ENCODE measurements at places on chromosomes 6 and 20.

- DNase-seq, result no peak
Measured at GRCh38 chr6:158073776-158074175, 92.1 kb downstream of the SYNJ2 start.

GRCh38 chr6:143701349-143702234, 23.8 kb downstream of the PHACTR2 start:
- no peak for DNase-seq

DNA sequence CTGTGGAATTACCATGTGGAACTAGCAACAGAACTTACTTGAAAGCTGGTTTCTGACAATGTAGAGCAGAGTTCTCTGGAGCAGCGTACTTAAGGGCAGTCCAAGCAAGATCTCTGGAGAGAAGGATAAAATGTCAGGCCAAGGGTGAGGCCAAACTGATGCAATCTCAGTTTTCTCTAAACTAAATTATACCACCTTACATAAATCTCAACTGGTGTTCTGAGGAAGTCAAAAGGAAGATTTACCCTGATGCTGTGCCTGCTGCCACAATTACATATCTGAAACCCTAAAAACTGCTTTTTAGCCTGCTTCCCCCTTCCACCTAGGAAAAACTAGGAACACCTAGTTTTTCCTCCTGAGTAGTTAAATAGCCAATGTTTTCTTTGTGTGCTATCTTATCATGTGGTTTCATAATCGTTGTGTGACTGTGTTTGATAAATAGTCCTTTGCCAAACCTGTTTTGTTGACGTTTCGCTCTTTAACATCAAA, 28.1 kb downstream of the NCOA7 start:
- DNase-seq, result no peak

GRCh38 chr6:83270971-83271719, 78.0 kb downstream of the RWDD2A start:
- DNase-seq, result no peak

DNA sequence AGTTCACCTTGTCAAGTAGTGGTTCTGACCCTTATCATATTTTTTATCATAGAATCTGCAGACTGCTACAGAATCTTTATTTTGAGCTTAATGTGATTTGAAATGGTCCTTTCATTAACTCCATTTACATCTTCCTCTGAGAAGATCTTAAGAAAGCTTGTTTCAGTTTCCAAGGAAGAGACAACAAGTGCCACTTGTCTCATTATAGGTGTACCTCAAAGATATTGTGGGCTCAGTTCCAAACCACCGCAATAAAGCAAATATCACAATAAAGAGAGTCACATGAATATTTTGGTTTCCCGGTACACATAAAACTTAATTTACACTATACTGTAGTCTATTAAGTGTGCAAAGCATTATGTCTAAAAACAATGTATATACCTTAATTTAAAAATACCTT, 66.4 kb upstream of the ATXN1 start:
- no peak for DNase-seq

GRCh38 chr6:110183292-110183885, 3.2 kb downstream of the CDC40 start:
- no peak for DNase-seq

- DNase-seq, result no peak
Measured at GRCh38 chr20:58718121-58718563, 25.5 kb downstream of the NPEPL1 start.

GRCh38 chr20:52996658-52997057, 24.5 kb downstream of the TSHZ2 start:
- no peak for DNase-seq

- no peak for DNase-seq
Measured at GRCh38 chr6:108119769-108120141, 45.2 kb upstream of the OSTM1 start.

- no peak for DNase-seq
Measured at GRCh38 chr6:5412663-5413062, 151.3 kb downstream of the FARS2 start.

DNA sequence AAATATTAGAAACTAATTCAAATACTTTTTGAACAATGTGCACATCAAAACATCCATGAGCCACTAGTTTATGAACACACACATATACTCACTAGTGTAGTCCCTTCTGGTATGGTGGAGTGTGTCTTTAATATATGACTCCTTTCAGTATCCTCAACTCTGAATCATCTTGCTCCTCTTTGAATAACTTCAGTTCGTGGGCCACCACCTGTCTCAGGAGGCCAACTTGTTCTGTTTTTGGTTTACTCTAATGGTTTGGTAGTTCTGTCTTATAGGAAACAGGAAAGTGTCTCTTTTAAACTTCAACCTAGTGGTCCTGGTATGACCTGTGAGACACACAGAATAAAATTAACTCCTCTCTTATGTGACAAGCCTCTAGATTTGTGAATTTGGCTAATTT, 55.6 kb downstream of the ZNF292 start:
- DNase-seq, result no peak

GRCh38 chr6:169163411-169163901, 90.2 kb downstream of the THBS2 start:
- no peak for DNase-seq

DNA sequence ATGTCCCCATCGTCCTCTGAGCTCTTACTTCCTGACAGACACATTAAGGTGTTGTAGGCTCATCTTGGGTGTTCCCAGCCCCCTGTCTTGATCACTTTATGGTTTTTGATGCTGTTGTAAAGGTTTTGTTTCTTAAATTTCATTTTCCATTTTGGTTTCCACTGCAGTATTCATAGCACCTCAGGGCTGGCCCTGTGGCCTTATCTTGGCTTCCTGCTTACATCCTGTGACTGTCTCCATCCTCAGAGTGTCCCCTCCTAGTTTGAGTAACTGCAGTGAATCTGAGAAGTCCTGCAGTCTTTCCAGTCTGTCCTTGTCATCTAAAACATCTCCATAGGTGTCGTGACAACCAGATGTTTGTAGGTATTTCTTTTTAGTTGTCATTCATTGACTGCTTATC, 50.9 kb downstream of the JARID2 start:
- no peak for DNase-seq

GRCh38 chr6:39209911-39210310, 19.4 kb downstream of the KCNK5 start:
- DNase-seq, result no peak

DNA sequence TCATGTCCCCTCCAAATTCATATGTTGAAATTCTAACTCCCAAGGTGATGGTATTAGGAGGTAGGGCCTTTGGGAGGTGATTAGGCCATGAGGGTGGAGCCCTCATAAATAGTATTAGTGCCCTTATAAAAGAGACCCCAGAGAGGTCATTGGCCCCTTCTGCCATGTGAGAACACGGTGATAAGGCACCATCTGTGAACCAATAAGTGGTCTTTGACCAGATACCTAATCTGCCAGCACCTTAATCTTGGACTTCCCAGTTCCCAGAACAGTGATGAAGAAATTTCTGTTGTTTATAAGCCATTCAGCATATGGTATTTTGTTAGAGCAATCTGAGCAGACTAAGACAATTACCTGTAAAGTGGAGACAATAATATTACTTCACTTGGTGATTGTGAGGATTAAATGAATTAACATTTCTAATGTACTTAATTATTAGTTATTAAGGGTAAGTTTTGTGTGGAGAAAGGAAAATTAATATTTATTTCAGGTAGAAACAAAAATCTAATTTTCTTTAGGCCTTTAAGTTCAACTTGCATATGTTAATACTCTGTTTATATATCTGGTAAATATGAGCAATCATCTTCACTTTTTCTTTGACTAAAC, 7.1 kb downstream of the RNF182 start:
- no peak for DNase-seq

- DNase-seq, result no peak
Measured at GRCh38 chr20:31667315-31668285, 29.9 kb downstream of the COX4I2 start.

GRCh38 chr20:61186771-61187472, 65.1 kb upstream of the CDH4 start:
- DNase-seq, result no peak

- DNase-seq, result no peak
Measured at GRCh38 chr6:128803911-128804310, 79.0 kb upstream of the LAMA2 start.

- DNase-seq, result no peak
Measured at GRCh38 chr6:161354276-161354840, 80.5 kb upstream of the AGPAT4 start.

DNA sequence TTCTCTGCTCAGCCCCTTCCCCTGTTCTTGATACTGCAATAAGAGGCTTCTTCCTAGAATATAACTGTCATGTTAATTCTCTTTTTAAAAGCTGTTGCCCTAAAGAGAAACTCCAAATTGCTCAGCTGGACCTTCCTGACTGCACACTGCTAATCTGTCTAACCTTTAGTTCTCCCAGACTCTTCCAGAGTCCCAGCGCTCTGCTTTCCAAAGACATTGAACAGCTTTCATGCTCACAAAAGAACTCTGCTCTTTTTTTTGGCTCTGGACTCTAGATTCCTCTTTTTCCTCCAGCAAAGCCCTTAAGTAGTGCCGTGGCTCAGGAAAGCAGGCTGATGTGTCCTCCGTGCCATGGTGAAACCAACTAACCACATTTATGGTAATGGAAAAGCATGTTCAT, 356.6 kb upstream of the RSPO3 start:
- no peak for DNase-seq

- no peak for DNase-seq
Measured at GRCh38 chr6:13235339-13235738, 93.0 kb downstream of the TBC1D7 start.

DNA sequence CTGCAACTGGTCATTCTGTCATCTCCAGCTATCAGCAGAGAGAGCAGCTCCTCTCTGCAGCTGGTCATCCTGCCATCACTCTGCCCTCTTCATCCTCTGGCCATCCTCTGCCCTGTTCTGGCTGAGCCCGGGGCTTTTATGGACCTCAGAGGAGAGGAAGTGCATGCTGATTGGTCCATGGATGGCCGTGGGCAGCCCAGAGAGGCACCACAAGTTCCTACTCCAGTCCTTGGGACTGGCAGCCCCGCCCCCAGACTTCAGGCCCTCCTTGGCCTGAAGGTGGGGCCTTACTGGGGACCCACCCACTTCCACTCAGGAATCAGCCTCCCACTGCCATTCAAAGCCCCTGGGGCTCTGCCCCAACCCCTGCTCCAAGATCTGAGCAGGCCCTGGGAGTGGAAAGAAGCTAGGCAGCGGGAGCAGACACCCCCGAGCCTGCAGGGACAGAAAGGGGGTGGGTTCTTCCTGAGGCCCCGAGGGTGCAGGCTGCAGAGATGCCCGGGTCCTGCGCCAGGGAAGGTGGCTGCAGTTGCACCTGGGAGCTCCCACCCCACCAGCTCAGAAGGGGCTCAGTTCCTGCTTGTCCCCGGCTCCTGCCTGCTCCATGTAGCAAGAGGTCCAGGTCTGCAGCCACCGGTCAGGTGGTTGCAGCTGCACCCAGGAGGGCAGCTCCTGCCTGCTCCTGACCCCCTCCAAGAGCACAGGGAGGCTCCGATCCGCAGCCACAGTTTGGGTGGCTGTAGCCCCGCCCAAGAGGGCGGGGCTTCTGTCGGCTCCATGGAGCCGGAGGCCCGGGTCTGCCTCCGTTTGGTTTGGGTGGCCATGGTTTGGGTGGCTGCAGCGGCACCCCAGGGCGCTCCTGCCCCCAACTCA, 34.1 kb upstream of the HMGA1 start:
- DNase-seq, result no peak

- DNase-seq, result no peak
Measured at GRCh38 chr20:53944796-53945195, 125.6 kb downstream of the BCAS1 start.

GRCh38 chr6:136039185-136039584, 187.7 kb downstream of the PDE7B start:
- no peak for DNase-seq

DNA sequence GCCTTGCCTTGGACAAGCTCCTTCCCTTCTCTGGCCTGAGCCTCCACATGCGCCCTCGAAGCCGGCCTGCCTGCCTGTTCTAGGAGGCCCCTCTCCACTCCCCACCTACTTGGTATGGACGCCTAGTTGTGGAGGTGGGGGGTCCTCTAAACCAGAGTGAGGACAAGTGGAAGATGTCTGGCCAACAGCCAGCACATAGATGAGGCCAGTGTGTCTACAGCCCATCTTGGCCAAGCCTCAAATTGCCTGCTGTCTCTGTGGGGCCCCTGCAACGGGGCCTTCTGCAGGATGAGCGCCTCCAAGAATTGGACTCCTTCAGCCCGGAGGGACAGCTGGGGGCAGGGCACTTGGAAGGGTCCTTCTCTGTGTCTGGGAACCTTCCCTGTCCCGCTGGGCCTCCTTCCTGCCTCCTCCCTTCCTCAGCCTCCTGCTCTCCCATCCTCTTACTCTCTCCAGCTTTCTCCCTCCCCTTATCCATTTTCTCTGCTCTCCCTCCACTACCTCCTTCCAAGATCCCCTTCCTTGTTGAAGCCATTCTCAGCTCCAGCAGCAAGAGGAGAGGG, 1.6 kb downstream of the MDFI start:
- no peak for DNase-seq

DNA sequence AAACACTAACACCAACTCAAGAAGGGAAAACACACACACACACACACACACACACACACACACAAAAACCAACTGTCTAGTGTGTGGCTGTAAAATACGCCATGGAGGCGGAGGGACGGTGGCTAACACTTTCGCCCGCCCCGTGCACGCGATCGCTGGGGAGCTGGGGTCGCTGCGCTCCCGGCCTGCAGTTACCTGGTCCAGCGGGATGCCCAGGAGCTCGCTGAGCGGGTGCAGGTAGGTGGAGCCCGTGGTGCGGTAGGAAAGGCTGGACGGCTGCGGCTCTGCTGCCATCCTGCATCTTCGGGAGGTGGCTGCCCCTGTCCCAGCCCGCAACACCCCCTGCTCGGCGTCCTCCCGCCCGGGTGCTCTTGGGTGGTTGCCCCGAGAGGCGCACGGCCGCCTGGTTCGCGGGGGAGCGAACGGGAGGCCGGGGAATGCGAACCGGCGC, 303 bp downstream of the MBOAT1 start:
- peak; percentile 45 for DNase-seq

DNA sequence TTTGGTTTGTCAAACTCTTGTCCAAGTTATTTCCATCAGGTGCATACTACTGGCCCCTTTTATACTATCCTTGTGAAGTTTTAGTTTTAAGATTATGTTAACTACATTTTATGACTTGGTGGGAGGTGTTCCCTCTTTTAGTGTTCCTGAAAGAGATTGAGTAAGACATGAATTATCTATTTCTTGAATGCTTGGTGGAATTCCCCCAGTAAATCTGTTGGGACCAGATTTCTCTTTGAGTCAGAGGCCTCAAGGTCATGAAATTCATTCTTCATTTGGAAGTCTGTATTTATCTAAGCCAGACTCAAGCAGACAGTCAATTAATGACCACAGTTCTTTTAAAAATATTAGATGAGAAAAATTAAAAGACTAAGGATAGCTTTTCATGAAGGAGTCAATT, 81.3 kb downstream of the MOXD1 start:
- no peak for DNase-seq

DNA sequence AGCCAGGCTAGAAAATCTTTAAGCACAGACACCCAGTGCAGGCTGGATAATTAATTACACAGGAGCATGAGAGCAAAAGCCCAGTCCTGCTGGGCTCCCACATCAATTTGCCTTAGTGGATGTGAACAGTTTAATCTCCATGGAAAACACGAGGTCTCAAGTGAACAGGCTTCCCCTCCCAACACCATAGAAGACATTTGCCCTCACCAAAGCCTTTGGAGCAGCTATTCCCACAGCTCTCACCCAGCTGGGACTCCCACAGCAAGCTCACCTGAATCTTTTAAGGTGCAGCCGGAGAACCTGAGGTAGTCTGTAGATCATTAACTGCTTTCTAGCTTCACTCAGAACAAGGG, 12.0 kb downstream of the TOMM6 start:
- DNase-seq, result no peak

GRCh38 chr6:72930556-72931132, 294.7 kb downstream of the KHDC1L start:
- DNase-seq, result no peak
